ENCODE measurements at places on chromosomes 1 and 21.

- no peak for DNase-seq
These were observed 458.9 kb downstream of the LMO4 start for GRCh38 chr1:87787551-87787950.

- peak; percentile 80 for DNase-seq
These were observed 141.4 kb upstream of the CXADR start for GRCh38 chr21:17371450-17371849.

DNA sequence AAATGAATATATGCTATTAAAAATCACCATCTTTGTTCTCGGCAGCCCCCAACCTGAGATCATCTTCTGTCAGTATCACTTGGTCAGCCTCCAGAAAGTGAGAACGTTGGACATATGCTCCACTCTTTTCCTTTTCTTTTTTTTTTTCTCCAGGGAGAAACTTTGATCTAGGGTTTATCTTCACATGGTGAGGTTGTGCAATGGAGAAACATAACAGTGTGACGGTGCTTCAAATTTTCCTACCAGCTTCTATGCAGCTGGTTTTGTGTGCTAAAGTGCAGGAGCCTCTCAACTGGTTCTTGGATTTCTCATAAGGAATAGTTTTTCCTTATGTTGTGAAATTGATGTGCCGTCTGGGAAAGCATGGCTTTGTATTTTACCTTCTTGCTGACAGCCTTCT, 1202.9 kb downstream of the NCAM2 start:
- DNase-seq = no peak

DNA sequence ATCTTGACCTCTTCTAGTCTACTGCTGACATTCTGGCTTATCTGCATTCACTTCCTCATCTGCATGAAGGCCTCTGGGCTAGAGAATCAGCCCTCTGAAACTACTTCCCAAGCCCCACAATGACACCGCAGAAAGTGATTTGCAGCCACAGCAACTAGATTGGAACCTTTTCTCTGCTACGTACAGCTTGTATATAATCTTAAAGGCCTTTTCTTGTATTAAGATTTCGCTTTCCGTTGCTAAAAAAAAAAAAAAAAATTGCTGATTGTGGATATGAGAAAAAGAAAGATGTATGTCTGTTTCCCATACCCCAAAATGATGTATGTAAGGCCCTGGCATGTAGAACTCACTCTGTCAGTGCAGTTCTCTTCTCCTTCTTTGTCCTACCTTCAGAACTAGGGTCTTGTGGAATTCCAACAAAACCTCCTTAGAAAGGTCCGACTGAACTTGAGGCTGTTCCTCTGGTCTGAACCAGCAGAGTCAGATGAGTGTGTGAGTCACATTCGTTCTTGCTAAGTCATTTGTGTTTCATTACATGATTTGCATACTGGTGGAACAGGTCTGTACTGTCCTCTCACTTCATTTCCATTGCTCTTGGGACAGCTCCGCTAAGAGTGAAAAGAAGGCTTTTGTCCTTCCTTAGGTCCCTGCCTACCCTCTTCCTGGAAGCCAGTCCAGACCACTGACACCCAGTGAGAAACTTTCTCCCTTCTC, 62.7 kb downstream of the PLPP3 start:
- DNase-seq = no peak

DNA sequence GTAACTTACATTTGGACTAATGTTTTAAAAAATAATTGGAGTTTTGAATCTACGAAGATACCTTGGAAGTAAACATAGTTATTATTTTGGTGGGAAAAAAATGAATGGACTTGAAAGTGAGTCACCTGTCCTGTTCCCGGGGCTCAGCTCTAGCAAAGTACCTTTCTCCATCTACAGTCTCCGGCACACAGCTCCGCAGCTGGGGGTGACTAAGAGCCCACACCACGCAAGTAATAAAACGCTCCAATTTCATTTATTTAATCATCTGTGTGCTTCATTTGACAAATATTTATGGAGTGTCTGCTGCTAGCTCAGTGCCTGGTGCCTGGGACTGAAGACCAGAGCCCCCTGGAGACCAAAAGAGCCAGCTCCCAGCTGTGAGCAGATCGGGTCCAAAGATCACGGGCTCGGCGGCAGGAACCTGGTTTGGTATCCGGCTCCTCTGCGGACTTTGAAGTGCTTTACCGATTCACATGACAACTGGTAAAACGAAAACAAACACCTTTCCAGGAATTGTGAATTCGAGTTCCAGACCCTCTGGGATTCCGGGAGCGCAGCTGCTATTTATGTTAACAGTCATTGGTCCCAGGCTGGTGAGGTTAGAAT, 1.7 kb upstream of the RIPK4 start:
- DNase-seq = peak; percentile 67

- no peak for DNase-seq
These were observed 32.6 kb downstream of the CFH start for GRCh38 chr1:196684476-196684875.

- DNase-seq = no peak
These were observed 31.5 kb upstream of the DYRK1A start for GRCh38 chr21:37335053-37335452.

DNA sequence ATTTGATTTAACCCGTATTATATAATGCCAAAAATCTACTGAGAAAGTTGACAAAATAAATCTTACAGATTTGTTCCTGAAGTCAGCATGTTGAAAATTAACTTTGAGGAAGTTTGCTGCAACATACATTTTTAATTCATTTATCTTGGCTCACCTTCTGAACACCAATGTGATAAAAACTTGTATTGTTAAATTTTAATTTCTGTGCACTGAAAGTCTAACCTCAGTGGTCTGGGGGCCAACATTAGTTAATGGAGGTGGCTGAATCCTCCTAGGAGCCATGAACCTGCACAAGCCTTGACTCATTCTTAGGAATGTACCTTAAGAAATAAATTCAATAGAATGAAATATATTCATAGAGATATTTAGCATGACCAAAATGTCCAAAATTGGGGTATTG, 95.3 kb downstream of the ADSS2 start:
- no peak for DNase-seq

GRCh38 chr1:41754540-41754939, 164.2 kb downstream of the HIVEP3 start:
- DNase-seq = no peak

GRCh38 chr1:15412175-15412800, 2.6 kb downstream of the EFHD2 start:
- peak; percentile 50 for DNase-seq

GRCh38 chr1:218049641-218050040, 235.5 kb upstream of the RRP15 start:
- no peak for DNase-seq

- DNase-seq = no peak
These were observed 4.9 kb downstream of the TPM3 start for GRCh38 chr1:154186852-154187501.

- DNase-seq = no peak
These were observed 3.8 kb upstream of the MYOG start for GRCh38 chr1:203089651-203090045.

- DNase-seq = no peak
These were observed 270.7 kb downstream of the KAZN start for GRCh38 chr1:14869187-14869586.

- no peak for DNase-seq
These were observed 117.9 kb upstream of the ADAR start for GRCh38 chr1:154725865-154726264.

- DNase-seq = no peak
These were observed 148.6 kb upstream of the ETV3 start for GRCh38 chr1:157286646-157287420.

DNA sequence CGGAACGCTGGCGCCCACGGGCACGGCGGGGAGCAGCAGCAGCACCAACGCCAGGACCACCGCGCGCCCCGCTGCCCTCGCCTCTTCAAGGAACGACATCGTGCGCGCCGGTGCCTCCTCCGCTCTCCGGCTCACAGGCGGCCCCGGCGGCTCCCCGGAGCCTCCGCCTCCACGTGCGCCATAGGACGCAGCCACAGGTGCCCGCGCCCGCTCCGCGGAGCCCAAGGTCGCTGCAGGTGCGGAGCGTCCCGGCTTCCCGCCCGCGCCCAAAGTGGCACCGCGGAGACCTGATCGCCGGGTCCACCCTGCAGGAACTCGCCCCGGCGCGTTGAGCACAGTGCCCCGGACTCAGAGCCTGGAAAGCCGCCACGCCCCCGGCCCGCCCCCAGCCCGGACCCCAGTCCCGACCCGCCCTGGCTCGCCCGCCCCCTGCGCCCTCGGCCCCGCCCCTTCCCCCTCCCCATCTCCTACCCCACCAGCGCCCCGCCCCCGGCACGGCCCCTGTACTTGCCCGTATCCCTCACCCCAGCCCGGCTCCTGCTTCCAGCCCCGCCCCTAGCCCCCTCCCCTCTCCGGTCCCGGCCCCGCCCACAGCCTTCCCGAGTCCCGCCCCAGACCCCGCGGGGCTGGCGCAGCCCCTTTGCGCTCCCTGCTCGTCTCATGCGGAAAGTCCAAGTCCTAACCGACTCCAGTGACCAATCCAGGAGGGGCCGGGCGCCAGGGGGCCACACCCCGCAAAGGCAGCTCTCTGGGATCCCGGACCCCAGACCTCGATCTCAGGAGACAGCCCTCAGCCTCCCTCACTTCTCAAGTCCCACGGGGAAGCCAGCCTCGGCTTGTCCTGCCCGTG, at the start of gene MEGF6:
MEGF6 (minus strand) TSS at position 339 of the 850 bp plus-strand sequence; CDS start at position 99, 240 bp downstream.
- DNase-seq = peak; percentile 82

DNA sequence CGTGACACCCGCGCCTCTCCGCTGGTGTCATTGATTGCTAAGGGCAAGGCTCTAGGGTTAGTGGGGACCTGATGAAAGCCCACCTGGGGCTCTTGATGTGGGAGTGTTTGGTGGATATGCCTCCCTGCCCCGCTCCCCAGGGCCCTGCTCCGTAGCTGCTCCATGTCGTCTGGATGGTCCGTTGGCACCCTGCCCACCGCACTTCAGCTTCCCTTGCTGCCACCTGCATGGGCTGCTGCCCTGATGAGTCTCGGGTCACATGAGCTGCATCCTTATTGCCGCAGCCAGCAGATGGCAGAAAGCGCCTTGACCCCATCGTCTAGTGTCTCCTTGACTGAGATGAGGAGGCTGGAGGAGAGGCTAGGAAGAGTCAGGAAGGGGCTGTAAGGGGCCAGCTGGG, 439.4 kb downstream of the CAMTA1 start:
- no peak for DNase-seq

DNA sequence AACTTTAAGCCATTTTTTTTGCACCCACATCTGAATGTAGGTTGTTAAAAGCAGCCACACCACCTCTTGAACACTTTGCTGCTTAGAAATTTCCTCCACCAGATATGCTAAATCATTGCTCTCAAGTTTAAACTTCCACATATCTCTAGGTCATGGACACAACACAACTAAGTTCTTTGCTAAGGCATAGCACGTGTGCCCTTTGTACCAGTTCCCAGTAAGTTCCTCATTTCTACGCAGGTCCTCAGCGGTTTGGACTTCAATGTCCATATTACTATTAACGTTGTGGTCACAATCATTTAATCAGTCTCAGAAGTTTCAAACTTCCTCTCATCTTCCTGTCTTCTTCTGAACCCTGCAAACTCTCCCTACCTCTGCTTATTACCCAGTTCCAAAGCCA, 661.6 kb upstream of the PKN2 start:
- no peak for DNase-seq

GRCh38 chr1:233668725-233669294, 54.9 kb downstream of the KCNK1 start:
- DNase-seq = no peak
